ENCODE measurements at places on chromosomes 16 and 17. TPM values are rescaled to one million over a fixed set of nuclear protein-coding genes. Genes with fewer than 3 reads are reported as not detected.

NEUROD2 gene
- not detected for polyA plus RNA-seq

DNA sequence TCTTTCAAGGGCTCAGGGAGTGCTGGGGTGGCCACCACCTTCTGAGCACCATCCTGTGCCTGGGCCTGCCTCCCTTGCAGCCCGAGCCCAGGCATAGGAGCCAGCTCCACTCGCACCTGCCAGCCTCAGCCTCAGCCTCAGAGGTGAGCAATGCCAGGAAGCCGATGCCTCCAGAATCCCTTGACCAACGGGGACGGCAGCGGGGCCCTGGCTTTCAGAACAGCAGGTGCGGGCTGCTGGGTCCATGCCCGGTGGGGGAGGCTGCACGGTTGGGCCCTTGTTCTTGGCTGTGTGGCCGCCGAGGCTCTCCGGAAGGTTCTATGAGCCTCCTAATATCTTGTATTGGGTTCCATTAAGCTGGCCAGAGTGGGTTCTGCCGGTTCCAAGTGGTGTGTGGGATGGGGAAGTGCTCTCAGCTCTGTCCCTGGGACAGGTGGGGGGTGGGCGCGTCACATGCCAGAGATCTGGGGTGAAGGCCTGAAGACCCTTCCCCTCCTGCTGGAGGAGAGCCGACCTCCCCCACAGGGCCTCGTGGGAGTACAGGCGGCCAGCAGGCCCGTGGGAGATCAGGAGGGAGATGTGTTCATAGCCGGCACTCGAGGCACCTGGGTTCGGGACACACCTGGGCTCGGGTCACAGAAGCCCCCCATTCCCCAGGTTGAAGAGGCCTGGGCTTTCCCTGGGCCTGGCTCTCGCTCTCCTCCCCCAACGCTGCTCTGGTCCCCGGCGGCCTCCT, 27.0 kb downstream of the NPTX1 start:
- no peak for DNase-seq

TPSD1 gene
- 2.1 TPM for polyA plus RNA-seq

- DNase-seq = no peak
These were observed 22.3 kb downstream of the ARHGAP27 start for GRCh38 chr17:45410144-45411091.

DNA sequence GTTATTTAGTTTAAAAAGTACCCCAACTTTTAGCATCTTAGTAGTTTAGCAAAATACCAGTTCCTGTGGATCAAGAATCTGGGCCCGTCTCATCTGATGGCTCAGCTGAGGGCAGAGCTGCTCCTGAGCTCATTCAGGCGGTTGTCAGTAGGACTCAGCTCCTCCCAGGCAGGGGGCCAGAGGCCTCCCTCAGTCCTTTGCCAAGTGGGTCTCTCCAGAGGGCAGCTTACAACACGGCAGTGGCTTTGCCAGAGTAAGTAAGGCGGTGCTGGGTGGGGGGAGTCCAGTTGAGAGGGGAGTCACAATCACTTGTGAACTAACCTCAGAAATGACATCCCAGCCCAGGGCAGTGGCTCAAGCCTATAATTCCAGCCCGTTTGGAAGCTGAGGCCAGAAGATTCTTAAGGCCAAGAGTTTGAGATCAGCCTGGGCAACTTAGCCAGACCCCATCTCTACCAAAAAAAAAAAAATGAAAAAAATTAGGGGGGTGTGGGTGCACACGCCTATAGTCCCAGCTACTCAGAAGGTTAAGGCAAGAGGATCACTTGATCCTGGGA, 81.5 kb upstream of the MED9 start:
- DNase-seq = no peak

DNA sequence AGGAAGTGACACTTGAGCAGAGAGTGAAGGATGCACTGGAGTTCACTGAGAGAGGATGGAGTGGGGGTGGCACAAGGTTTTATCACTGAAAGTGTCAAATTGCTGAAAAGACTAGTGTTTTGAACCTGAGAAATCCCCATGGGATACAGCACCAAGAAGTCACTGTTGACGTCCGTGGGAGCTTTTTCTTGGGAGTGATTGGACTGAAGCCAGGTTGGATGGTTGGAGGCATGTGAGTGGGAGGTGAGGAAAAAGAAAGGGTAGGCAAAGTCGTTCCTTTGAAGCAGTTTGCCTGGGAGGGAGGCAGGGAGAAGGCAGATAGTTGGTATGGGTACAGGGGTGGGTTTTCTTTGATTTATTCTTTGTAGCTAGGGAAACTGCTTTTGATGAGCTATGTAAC, 39.9 kb upstream of the SDK2 start:
- no peak for DNase-seq

- DNase-seq = no peak
These were observed 45.1 kb downstream of the SOX9 start for GRCh38 chr17:72165867-72166439.

DNA sequence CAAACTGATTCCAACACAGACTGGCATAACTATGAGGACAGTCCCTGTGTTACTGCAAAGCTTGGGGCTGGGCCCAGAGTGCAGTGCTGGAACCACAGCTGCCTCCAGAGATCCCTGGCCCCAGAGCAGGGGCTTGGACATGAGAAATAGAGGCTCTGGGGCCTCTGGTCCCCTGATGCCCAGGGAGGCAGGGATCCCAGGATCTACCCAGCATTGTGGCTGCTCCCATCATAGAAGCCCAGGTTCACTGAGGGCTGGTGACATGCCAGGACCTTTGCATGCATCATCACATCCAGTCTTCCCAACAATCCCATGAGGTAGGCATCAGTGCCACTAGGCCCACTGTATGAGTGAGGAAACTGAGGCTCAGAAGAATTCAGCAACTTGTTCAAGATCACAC, 95.8 kb downstream of the TMEM132E start:
- no peak for DNase-seq

DNA sequence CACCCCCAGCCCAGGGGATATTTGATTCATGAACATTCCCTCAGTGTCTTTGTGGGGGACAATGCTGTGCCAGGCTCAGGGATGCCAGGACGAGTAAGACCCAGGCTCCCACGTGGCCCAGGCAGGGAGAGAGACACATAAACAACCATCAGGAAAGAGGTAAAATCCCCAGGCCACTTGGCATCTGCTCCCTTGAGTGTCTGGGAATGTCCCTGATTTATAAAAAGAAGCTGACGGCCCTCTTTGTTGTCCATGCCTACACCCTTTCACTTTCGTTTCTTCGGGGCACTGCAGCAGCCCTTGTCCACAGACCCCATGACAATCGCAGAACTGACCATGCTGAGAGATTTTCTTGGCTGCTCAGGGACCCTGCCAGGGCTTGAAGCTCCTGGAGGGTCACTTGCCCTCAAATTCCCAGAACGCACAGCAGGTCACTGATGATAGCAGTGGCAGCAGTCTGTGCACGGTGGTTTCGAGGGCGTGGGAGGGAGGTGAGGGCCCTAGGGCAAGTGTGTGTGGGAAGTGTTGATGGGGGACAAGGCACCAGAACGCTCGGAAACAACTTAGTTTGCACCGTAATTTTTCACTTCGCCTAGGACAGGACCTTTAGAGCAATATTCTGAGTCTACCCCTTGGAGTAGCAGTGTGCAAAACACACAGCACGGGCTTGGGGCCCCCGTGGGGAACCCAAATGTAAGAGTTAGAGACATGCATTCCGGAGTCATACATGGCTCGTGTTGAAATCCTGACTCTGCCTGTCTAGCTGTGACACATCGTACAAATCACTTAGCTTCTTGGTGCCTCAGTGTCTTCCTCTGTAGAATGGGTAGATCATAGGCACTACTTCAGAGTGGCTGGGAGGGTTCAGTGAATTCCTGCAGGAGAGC, 4.7 kb downstream of the NOD2 start:
- no peak for DNase-seq

DNA sequence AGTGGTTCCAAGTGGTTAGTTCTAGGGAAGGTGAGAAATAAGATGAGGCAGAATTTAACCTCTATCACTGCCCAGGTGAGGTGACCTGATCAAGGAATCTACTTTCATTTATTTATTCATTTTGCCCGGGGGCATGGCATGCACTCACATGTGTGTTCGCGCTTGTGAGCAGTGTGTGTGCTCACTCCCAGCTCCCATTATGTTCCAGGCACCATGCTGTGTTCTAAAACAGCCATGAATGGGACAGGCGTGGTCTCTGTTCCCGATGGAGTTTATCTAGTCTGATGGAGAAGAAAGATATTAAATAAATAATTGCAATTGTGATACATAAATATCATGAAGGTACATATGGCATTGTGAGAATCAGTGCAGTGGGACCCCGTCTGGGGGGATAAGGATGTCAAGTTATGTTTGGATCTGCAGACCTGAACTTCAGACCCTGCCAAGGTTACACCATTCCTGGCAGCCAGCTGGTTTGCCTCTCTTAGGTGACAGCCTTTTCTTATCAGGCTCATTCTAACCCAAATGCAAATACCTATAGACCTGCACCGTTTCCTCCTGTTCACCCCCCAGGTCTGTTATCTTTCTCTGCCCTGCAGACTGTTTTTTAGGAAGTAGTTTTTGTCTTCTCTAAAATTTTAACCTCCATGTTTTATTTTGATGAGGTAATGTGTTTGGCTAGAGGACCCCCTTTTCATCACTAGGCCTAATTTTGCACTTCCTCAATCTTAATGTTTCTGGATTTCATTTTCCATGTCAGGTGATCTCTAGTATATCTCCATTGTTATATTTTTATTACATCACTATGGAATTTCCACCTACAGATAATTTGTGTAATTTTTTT, 11.8 kb downstream of the CYB5B start:
- no peak for DNase-seq

ADAD2 gene
- polyA plus RNA-seq = 0.47 TPM

COTL1 gene
- 82.7 TPM for polyA plus RNA-seq

GRCh38 chr16:7161891-7162290, 170.8 kb upstream of the RBFOX1 start:
- no peak for DNase-seq

- no peak for DNase-seq
These were observed 621.1 kb downstream of the CDH8 start for GRCh38 chr16:61415126-61415525.

GRCh38 chr17:65953316-65954147, 238.4 kb downstream of the CEP112 start:
- DNase-seq = no peak

- no peak for DNase-seq
These were observed 1.0 kb downstream of the HOXB2 start for GRCh38 chr17:48543854-48544348.

- no peak for DNase-seq
These were observed 26.4 kb downstream of the TMEM235 start for GRCh38 chr17:78257810-78258322.

DNA sequence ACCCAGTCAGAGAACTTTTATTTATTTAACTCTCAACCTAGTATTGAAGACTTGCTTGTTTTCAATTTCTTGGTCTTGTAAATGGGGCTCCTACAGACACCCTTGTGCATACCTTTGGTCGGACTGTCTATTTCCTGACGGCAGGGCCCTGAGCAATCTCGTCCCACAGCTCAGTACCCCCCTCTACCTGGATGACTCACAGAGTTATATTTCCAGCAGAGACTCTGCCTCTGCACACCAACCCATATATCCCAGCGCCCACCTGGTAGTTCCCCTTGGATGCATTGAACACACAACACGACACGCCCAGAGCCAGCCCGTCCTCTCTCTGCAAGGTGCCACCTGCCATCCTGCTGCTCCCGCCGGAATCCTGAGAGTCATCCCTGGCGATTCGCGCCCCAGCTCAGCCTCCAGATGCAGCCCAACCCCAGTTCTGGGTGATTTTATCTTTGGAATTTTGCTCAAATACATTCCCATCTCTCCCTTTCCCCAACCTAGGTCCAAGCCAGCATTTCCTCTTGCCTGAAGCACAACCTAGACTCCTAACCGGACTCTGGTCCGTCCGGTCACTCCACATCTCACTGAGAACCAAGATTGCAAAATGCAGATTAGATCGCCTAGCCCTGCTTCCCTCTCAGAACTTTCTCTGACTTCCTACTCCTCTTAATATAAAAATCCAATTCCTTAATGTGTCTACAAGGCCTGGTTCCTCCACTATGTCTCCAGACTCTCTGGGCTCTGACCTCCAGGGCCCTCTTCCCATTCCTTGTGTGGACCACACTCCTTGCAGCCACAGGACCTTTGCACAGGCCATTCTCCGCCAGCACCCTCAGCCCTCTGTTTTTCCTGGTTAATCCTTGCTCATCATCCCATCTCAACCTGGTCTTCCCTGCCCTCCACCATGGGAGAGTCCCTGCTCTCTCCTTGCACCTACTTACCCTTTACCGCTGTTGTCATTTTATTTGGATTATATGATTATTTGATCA, 129.2 kb downstream of the SEC14L1 start:
- no peak for DNase-seq

RSAD1 gene
- 29.2 TPM for polyA plus RNA-seq

DNA sequence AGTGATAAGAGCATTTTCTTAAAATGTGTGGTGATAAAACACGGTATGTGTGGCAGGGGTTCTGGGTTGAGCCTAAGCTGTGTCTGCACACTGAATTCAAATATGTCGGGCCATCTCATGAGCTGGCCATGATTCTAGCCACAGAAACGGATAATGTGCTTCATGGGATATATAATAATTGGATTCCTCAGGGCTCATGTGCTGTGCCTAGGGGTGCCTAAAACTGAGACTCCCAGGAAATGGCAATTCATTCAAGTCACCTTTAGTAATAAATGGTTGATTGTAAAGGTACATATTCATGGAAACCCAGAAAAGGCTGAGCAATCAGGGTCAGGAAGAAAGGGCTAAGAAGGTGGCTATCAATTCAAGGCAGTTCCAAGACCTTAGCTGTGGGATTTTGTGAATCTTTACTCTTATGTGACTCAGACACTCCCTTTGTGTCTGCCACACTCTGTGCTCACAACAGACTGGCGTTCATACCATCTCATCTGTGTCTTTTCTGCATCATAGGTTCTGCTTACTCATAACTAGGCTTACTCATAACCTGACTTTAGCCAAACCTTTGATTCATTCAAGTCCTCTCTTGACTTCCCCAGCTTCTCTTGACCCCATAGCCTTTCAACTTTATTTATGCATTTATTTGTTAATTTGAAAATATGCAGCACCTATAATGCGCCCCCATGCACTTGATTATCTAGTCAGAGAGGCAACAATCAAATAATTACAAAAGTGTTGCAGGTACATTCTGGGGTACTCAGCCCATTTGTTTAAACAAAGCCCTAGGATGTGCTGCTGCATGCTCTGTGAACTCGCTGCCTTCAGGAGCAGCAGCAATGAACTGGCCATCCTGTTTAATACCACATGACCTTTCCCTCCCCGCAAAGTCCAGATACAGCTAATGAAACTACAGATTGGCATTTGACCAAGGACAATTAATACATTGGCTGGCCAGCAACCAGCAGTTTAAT, 28.4 kb upstream of the MED13 start:
- no peak for DNase-seq

LLGL2 gene
- 15.1 TPM for polyA plus RNA-seq

SLC52A1 gene
- 0.35 TPM for polyA plus RNA-seq

DNA sequence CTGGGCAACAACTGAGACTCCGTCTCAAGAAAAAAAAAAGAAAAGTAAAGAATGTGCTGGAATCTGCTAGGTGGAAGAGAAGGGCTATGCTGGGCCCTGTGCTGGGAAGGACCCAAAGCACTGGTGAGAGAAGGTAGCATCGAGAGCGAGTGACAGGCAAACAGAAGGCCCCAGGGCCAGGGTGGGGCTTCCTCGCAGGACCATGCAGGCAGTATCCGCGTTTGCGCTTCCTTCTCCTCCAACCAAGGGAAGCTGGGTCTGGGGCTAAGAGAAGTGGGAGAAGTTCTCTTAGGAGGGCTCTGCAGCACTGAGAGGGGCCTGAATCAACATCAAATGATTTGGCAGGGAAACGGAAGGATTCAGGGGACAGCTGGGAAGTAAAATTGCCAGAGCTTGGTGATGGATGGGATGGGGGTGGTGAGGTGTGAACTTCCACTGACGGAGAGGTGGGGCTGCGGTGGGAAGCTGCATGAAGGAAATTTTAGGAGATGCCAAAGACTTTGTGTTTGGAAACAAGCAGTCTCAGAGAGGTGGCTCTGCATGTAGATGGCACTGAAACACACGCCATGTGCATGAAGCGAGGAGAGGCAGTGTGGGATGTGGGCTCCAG, 5.2 kb upstream of the ECI1 start:
- DNase-seq = no peak

C16orf92 gene
- not detected for polyA plus RNA-seq
